Tongue (tissue), 3 donors: ENCODE measurements at places on chromosomes 16 and 17. TPM values are rescaled to one million over a fixed set of nuclear protein-coding genes. Genes with fewer than 3 reads are reported as not detected.

SLFN12 gene
- 16.0 TPM for total RNA-seq

CDH13 gene
- total RNA-seq, result 106 TPM

PDILT gene
- not detected for total RNA-seq

AKTIP gene
- 85.5 TPM for total RNA-seq

ZNF423 gene
- 22.5 TPM for total RNA-seq

NEUROD2 gene
- total RNA-seq, result not detected

ASGR1 gene
- total RNA-seq, result 0.21 TPM

C1QBP gene
- total RNA-seq, result 108 TPM

TBC1D28 gene
- total RNA-seq, result not detected

CES2 gene
- total RNA-seq, result 23.9 TPM

PLXDC1 gene
- 13.1 TPM for total RNA-seq

TPSG1 gene
- not detected for total RNA-seq

DPEP2 gene
- total RNA-seq, result 12.1 TPM

KRTAP9-4 gene
- not detected for total RNA-seq

OR1G1 gene
- not detected for total RNA-seq

TRAPPC2L gene
- 17.1 TPM for total RNA-seq

SAMD14 gene
- 1.0 TPM for total RNA-seq

SYNRG gene
- total RNA-seq, result 21.4 TPM
